ELR (cell line): ENCODE measurements at places on chromosomes 12 and 14.

DNA sequence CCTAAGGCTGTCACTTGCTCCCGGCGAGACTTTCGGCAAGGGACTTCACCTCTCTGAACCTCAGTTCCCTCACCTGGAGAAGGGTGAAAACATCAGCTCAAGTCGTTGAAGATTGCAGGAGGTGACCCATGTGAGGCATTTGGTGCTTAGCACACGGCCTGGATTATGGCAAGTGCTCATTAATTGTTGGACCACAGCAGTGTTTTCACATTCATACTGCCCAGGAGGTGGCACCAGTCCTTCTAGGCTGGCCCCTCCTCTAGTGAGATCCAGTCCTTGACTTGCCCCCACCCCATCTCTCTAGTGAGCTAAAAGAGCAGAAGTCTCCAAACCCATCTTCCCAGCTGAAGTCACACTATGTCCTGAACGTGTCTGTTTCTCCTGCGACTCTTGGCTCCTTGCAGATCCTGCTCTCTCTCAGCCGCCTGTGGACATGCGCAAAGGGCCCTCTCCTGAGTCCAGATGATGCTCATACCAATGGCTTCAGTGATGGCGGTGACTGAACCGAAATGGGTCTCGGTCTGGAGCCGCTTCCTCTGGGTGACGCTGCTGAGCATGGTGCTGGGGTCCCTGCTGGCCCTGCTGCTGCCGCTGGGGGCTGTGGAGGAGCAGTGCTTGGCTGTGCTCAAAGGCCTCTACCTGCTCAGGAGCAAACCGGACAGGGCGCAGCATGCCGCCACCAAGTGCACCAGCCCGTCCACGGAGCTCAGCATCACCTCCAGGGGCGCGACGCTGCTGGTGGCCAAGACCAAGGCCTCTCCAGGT lies 1.6 kb downstream of the FICD start:
- DNase-seq: peak; percentile 47

DNA sequence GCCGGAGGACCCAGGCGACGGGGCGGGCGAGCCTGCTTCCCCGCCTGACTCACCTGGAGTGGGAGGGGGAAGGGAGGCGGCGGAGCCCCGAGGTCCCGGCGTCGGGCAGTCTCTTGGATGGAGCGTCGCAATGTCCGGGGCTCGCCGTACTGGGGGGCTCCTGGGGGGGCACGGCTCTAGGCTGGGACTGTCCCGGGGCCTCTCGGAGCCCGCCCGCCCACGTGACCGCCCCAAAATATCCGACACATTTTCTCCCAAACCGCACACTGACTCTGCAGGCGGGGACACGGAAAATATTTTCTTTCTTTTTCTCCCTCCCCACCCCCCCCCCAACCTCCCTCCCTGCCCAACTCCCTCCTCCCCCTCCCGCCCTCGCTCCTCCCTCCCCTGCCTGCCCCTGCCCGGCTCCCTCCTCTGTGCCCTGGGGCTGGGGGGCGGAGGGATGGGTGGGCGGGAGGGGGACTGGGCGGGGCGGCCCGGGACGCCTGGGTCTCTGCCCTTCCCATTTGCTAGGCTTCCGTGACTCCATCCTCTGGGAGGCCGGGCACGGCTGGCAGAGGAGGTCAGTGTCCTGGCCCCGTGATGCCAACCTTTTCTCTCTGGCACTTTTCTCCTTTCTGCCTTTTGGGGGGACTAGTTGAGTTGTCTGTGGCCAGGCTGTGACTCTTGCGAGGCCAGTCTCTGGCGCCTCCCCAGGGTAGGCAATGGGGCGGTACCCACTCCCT lies at the start of gene RARG:
Gene RARG (minus strand): TSS at position 289 of the 725 bp plus-strand sequence. CDS start 4,664 bp downstream, outside the sequence.
- DNase-seq: peak; percentile 65

DNA sequence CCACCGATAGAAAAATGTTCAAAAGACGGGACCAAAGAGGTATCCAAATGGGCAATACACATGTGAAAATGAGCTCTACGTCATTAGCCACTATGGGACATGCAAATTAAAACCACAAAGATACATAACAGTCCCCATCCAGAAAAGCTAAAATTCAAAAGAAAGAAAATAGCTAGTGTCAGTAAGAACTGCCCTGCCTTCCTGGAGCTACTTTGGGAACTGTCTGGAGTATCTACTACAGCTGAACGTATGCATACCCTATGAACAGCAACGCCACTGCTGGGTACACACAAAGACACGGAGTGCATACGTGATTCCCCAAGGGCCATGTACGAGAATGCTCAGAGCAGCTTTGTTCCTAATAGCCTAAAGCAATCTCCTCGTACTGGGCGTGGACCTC lies 25.8 kb upstream of the KRT77 start:
- no peak for DNase-seq

- no peak for DNase-seq
These were observed 34.9 kb downstream of the SLC11A2 start for GRCh38 chr12:50991291-50991690.

DNA sequence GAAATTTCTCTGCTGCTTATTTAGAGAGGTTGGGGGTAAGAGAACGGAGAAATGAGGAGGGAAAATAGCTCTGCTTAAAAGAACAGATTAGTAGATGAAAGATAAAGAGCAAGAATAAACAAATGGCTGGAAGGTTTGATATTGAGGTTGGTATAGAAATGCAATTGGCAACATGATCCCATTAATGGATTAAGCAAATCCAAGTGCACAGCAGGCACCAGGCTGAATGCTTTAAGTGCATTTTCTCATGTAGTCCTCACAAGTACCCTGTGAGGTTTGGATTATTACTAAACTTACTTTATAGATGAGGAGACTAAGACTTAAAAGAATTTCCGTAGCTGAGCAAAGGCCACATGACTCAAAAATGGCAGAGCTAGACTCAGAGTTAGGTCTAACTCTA lies 76.9 kb upstream of the ATF1 start:
- DNase-seq: no peak

GRCh38 chr14:68027276-68027675 lies 207.7 kb downstream of the RAD51B start:
- DNase-seq: peak; percentile 62

GRCh38 chr14:70359076-70359424 lies 433 bp downstream of the COX16 start:
- DNase-seq: no peak

GRCh38 chr12:108173160-108173559 lies 44.1 kb downstream of the WSCD2 start:
- DNase-seq: no peak

DNA sequence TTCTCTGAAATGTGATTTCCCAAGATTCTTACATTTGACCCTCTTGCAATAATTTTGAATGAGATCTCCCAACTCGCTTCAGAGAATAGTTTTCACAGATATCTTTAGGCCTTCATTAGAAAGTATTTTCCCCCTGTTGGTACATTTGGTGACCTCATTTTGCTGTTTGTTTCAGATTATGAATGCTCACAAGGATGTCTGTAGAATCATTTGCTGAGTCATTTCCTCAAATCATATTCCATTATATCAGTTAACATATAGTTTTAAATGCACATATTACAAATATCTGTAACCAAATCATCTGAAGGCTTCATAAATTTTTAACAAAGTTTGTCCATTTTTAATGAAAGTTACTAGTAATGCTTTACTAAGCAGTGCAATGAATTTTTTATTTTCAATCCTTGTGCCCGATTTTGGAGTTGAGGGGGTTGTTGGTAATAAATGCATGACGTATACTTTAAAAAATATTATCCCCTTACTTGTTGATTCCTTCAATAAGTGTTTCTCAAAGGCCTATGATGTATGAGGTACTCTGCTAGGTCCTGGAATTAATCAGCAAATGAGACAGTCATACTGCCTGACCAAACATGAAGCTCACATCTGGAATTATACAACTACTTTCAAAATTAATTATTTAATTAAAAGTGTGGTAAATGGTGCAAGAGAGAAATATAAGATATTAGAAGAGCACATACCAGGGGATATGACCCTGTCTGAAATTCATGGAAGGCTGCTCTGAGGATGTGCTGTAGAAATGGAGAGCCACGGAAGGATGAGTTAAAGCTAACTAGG lies 126.9 kb upstream of the RAP1B start:
- DNase-seq: peak; percentile 77

GRCh38 chr14:78605897-78606500 lies 435.8 kb downstream of the NRXN3 start:
- peak; percentile 82 for DNase-seq

DNA sequence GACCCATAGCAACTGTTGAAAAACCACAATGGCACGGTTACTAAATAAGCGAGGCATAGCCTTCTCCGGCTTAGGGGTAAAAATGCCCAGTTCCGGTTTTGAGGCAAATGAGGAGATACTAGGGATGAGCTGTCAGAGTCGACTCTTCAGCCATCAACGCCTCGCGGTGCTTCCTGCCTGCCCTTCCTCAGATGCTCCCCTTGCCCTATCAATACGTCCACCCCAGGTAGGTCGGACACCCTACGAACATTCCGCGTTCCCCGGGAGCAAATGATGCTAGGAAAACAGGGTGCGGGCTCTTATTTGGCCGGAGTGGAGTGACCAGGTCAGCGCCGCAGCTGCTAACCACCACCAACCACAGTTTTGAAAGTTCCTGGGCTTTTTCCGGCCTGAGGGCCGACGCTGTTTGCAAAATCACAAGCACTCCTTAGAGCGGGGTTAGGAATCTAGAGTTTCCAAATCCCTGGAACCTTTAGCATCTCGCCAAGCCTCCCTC lies 1.2 kb downstream of the SRSF9 start:
- peak; percentile 71 for DNase-seq

DNA sequence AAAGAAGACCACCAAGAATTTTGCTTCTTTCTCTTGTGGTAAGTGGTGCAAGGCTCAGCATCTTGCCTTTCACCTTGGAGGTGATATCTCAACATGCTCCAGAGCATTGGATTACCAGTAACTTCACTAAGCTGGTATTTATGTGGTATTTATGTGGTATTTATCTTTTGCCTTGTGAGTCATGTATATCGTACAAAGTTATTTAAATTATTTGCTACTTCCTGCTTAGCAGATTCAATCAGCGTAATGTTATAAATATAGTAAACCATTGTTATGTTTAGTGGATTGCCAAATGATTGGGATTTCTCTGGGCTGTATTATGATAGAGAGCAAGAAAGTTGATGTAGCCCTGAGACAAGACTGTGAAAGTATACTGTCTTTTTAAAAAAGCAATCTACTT lies 366.4 kb downstream of the IPO8 start:
- DNase-seq: peak; percentile 6

- no peak for DNase-seq
These were observed 708 bp downstream of the FNTB start for GRCh38 chr14:64987438-64987767.

DNA sequence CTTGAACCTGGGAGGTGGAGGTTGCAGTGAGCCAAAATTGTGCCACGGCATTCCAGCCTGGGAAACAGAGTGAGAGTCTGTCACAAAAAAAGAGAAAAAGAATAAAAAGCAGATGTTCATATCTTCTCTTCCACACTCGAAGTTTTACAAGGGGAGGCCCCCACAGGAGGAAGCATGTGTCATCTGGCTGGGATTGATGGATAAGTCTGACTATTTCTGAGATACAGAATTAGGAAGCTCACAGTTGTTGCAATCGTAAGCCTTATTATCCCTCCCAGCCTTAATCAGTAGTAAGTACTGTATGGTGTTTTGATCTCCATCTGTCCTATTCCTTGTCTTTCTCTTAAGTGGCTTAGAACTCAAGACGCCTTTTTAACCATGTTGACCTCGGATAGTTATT lies 31.9 kb upstream of the RASSF8 start:
- peak; percentile 7 for DNase-seq

GRCh38 chr12:26573225-26573909 lies 259.6 kb downstream of the ITPR2 start:
- DNase-seq: no peak

DNA sequence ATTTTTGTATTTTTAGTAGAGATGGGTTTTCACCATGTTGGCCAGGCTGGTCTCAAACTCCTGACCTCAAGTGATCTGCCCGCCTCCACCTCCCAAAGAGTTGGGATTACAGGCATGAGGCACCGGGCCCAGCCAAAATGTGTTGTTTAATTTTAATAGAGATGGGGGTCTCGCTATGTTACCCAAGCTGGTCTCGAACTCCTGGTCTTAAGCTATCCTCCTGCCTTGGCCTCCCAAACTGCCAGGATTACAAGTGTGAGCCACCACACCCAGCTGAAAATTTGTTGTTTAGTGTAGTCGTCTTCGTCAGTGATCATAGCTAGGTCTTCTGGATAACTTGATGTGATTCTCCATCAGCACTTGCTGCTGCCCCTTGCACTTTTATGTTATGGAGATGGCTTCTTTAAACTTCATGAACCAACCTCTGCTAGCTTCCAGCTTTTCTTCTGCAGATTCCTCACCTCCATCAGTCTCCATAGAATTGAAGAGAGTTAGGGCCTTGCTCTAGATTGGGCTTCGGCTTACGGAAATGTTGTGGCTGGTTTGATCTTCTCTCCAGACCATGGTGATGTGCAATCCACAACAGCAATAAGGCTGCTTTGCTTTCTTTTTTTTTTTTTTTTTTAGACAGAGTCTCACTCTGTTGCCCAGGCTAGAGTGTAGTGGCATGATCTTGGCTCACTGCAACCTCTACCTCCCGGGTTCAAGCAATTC lies 13.0 kb downstream of the ISCU start:
- no peak for DNase-seq

DNA sequence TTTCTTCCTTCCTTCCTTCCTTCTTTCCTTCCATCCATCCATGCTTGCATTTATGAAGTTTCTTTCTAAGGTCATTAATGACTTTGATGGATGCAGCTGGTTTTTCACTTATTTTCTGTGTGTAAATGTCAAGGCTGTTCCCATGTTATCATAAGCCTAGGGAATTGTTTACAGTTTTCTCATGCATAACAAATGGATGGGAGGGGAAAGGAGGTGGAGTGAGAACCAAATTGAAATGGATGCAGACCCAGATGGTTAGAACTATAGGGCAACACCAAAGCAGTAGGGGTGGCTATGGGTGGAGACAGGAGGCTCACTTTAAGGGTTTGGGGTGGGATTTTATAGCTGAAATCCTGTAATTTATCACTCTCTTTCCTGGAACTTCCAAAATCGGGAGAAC lies 146.2 kb downstream of the TPH2 start:
- DNase-seq: no peak

DNA sequence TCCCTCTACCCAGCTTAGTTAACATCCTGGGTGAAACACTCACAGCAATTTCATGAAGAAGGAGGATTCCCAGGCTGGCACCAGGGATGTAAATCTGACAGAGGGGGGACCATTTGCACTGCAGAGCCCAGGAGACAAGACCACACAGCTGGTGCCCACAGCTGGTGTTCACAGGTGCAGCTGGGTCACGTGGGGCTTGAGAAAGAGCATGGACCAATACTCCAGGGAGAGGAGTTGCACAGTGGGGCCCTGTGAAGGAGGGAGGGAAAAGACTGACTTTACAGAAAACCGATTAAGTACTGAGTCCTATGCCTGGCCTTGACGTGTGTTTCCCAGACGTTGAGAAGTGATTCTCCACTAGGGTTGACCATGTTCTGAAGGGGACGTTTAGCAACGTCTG lies 1316.7 kb upstream of the TMEM132C start:
- no peak for DNase-seq

GRCh38 chr14:60965402-60965801 lies 15.5 kb downstream of the TRMT5 start:
- DNase-seq: peak; percentile 64

DNA sequence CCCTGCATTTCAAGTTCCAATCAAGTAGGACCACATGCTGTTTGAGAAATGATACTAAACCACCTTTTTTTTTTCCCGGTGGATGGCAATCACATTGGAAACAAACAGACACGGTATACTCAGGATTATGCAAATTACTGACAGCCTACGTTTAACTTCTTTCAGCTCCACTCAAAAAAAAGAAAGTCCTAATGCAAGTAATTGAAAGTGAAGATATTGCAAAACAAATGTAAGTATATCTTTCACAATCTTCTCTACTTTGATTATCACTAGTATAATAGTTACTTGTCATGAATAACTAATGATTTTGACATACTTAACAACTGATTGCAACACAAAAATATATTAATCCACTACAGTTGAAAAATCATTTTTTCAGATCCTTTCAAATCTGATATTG lies 2.6 kb upstream of the OSBPL8 start:
- no peak for DNase-seq

GRCh38 chr12:104463368-104463767 lies 6.6 kb downstream of the CHST11 start:
- no peak for DNase-seq
